ENCODE measurements at places on chromosomes 16 and 17.

DNA sequence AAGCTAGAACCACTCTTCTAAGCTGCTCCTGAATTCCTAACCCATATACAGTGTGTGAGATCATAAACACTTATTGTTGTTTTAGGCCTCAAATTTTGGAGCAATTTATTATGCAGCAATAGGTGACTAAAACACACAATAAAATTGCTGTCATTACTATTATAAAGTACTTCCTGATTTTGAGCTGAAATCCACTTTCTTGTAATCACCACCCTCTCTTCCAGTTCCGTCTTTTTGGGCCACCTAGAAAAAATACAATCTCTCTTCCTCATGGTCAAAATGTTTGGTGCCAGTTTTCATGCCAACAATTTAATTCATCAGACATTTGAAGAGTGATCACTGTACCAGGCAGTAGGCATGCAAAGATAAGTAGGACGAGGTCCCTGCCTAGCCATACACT is 43.3 kb upstream of the NF1 start:
- DNase-seq, result no peak

GRCh38 chr17:79970576-79971068 is 65.0 kb downstream of the TBC1D16 start:
- no peak for DNase-seq

DNA sequence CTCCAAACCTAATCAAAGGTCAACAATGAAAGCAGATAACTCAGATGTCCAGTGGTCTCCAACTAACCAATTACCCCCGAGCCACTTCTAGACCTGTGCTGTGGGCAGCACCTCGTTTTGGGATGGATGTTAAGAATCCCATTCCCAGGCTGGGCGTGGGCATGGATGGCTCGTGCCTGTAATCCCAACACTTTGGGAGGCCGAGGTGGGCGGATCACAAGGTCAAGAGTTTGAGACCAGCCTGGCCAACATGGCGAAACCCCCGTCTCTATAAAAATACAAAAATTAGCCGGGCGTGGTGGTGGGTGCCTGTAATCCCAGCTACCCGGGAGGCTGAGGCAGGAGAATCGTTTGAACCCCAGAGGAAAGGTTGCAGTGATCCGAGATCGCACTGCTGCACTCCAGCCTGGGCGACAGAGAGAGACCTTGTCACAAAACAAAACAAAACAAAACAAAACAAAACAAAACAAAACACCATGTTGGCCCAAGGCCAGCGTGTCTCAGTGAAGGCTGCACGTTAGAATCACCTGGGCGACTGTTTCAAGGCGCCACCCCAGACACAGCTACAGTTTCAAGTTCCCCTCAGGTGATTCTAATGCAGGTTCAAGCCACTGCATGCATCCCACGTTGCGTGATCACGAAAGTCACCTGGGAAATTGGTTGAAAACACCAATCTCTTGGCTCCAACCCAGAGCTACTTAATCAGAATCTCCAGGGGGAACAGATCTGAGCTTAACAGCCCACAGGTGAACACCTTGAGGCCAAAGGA is 21.3 kb downstream of the COX4I1 start:
- no peak for DNase-seq

DNA sequence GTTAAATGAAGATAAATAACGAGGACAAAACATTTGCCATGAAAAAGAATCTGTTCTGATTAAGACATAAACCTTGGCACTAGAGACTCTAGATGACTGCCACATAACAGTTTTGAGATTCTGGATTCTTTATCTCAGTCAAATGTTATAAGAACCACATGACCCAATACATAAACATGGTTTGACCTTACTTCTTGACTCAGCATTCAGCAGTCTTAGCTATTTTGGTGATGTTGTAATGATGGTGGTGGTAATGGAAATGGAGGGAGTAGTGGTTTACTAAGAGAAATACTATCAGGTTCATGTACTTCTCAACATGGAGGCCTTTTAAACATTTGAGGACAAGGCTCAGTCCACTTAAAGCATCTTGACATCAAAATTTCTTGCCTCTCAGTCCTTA is 925.4 kb downstream of the CDH11 start:
- DNase-seq, result no peak

DNA sequence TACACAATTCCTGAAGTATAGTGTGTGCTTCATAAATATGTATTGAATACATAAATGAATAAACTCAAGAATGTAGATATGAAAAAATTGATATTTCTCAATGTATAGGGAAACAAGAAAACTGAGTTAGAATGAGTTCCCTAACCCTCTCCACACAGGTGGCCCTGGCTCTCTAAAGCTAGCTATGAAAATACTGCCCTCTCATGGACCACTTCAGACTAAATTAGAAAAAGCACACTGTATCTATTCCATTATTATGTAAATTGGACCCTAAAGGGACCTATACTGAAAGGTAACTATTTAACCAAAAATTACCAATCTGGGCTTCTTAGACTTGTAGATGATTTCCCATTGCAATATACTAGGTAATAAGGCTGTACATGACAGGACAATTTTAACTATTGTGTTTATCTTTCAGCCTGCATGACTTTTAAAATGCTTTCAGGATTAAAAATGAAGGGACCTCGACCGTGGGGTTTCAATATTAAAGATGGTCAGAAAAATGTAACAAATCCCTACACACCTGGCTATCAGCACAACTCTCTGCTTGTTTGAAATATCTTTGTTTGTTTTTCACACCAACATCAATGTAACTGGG is 672.5 kb upstream of the KIF2B start:
- no peak for DNase-seq
